AG09319 (cell line): ENCODE measurements at places on chromosomes 6 and 20.

GRCh38 chr6:11774426-11774825 lies 4.2 kb downstream of the ADTRP start:
- DNase-seq = no peak

DNA sequence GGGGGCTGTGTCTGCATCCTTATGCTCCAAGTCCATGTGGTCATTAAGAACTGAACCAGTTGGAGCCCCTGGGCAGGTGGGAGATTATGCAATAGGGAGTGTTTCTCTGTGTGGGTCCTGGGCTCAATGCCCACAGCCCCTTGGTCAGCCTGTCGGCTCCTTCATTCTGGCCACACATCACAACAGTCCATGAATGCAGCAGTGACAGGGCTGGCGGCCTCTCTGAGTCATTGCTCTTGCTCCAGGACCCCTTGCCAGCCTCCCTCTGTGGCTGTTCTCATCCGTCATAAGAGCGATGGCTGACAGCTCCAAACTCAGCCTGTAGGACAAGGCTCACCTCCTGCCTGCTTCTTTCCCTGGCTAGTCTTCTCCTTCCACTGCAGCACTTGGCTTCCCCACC lies 609.5 kb upstream of the CDH4 start:
- no peak for DNase-seq

- DNase-seq = no peak
Observed at GRCh38 chr6:166157930-166158617, 9.6 kb downstream of the TBXT start.

- DNase-seq = no peak
Observed at GRCh38 chr6:35311390-35312075, 13.9 kb downstream of the DEF6 start.

- no peak for DNase-seq
Observed at GRCh38 chr6:40855168-40855880, 183.7 kb downstream of the UNC5CL start.

DNA sequence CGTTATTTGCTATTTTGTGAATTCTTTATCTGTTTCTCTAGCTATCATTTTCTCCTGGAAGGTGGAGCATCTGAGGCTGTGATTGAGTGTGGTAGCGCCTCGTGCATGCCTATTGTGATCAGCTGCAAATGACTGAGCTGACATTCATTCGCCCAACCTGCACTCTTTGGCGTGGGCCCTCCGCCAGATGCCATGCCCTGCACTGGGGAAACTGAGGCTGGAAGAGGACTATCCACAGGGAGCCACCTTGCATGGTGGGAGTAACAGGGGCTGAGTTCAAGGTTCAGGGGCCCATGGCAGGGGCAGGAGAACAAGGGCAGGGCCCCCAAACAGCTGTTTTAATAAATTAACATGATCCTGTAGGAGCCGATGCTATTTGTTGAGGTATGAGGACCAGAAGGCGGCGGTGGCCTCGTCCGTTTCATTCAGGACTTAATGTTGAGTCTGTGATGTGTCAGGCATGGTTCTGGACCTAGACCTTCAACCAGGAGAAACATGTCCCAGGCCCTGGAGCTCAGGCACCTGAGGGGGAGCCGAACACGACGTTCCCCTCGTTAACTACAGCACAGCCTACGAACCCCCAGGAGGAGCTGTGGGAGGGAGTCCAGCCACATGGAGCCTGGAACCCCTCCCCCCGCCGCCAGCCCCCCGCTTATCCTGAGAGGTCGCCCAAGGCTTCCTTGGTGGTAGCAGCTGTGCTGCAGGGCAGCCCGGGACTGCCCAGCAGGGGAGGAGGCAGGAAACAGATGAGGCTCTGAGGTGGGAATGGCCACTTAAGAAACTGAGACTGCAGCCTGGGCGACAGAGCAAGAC lies 242.9 kb downstream of the CDH4 start:
- DNase-seq = no peak

DNA sequence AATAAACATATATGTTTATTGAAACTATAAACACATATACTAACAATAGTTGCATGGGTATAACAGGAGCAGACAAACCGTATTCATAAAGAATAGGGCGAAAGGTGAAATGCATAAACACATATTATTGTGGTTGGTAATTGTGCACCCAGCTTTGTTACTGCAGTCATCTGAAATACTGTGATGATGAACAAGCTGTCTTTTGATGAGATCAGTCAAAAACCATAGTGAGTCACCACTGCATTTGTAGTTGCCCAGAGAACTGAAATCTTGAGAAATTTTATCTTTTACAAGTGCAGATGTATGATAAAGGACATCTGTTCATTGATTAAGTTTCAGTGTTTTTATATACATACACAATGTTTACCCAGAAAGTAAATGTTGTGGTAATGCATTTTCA lies 133.7 kb downstream of the MYO6 start:
- peak; percentile 3 for DNase-seq

DNA sequence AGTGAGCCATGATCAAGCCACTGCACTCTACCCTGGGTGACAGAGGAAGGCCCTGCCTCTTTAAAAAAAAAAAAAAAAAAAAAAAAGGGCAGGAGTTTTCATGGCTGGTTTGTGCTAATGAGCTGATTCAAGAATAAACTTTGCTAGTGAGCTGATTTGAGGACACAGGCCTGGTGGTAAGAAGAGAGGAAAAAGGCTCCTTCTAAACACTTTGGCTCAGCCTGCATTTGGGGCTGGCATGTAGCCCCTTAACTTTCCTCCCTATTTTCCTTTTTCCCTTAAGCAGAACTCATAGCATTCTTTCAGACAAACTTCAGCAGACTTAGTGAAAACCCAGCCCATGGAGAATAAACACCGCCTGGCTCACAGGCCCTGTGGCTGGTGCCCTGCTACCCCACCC lies 432.7 kb downstream of the PTPRT start:
- DNase-seq = no peak

- DNase-seq = no peak
Observed at GRCh38 chr6:35163836-35164235, 22.7 kb upstream of the TCP11 start.

GRCh38 chr6:98514073-98514720 lies 320.2 kb upstream of the POU3F2 start:
- no peak for DNase-seq

DNA sequence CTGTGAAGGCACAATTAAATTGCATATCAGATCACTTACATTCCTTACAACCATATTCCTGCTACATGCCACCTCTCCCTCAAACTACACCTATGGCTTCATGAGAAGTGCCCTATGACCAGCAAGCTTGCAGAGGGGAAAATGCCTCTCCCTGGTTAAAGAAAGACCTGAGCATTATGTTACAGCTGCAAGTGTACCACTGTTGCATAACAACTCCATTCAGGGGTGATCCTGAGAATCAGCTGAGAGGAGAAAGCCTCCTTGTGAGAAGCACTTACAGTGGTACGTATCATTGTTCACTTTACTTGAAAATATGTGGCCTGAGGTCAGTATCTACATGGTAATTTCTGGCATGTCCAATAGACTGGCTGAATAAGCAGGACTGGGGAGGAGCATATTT lies 20.0 kb downstream of the PDSS2 start:
- DNase-seq = no peak

DNA sequence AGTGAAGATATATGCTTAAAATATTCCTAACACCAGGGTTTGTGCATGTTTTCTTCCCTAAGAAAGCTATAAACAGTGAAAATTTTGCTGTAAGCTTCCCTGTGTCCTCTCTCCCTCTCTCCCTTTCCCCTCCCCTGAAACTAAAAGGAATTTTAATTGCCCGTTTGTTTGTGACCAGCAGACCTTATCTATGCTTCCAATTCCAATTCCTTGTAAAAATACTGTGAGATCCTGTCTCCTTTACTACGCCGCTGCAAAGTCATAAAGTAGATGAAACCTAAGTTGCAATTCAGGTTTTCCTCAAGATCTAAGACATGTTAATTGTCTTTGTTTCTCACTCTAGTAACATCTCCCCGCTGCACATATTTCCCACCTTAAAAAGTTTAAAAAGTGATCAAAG lies 82.3 kb downstream of the DNAH8 start:
- DNase-seq = no peak

GRCh38 chr6:37259191-37259590 lies 1.2 kb upstream of the TMEM217 start:
- DNase-seq = no peak

- no peak for DNase-seq
Observed at GRCh38 chr6:10659699-10660348, 34.6 kb downstream of the C6orf52 start.

DNA sequence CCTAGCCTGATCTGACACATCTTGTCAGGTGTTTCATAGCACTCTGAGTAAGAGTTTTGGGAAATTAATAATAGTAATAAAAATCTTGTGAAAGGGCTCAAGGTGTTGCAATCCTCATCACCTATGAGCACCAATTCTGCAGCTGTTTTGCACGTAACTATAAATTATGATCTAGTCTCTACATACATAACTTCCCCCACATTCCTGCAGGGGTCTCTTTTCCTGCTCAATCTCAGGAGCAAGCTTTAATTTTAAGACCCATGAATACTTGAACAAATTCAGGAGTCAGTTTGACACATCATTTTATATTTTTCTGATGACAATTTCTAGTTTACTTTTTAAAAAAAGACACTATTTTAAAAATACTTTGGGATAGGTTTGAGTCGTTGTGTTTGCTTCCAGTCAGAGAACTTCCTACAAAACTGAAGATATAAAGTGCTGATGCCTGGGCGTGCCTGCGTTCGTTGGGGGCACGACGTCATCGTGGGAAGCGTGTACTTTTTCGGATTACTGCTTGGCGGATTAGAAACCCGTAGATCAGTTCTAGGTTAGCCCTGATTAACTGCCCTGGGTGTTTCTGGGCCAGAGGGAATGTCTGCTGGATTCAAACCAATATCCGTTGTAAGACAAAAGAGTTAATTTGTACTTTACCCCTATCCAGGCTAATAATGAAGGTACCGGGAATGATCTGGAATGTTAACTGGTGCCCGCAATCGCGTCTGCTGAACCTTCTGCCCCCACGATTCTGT lies 1.0 kb upstream of the E2F3 start:
- DNase-seq = no peak

- DNase-seq = no peak
Observed at GRCh38 chr6:132205946-132206345, 195.3 kb downstream of the MOXD1 start.

DNA sequence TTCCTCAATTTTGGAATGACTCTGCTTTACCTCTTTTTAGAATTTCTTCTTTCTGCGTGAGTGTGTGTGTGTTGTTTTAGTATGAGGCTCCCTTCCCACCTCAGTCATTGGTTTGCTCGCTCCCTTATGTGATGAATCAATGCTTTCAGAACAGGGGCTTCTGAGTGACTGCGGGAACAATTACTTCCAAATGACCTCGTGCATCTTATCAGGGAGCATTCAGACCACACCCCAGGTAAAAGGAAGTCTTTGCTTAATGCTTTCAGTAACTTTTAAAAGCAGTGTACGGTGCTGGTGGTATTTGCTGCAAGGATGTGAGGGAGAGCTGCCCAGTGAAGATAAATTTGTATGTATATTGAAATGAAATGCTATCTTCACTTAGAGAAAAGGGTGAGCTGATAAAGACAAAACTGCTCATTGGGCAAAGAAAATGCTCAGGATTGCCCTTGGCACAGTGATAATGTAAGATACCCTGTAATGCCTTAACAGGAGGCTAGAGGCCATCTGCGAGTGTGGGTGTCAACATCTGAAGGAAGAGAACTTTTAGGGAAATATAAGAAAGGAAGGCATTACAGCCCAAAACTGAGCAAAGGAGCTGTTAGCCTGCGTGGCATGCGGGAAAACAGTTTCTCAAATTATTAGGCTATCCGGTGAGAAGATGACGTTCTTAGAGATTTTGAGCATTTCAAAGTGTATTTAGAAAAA lies at the start of gene MLIP:
Gene MLIP, plus strand, starts transcription at position 103 of the 705 bp plus-strand sequence. Its CDS starts 37 bp downstream, at position 140.
- no peak for DNase-seq

GRCh38 chr20:6855104-6855503 lies 87.6 kb downstream of the BMP2 start:
- DNase-seq = no peak

DNA sequence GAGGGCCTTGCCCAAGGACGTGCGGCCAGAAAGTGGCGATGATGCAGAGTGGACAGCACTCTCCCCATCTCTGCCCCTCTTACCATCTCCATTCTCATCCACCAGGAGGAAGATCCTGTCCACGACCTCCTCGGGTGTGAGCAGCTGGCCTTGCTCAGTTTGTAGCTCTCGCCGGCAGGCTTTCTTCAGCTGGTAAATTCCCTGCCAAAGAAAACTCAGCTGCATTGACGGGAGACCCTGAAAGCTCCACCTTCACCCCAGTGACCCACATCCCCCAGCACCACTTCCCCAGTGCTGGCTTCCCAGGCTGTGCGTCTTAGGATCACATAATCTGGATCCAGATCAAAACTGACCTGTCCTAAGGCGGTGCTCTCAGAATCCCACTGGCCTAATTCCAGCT lies 9.2 kb downstream of the GUCA1B start:
- DNase-seq = no peak

- no peak for DNase-seq
Observed at GRCh38 chr6:31203345-31203979, 33.0 kb upstream of the POU5F1 start.

GRCh38 chr6:56580271-56580670 lies 62.4 kb downstream of the DST start:
- DNase-seq = no peak

DNA sequence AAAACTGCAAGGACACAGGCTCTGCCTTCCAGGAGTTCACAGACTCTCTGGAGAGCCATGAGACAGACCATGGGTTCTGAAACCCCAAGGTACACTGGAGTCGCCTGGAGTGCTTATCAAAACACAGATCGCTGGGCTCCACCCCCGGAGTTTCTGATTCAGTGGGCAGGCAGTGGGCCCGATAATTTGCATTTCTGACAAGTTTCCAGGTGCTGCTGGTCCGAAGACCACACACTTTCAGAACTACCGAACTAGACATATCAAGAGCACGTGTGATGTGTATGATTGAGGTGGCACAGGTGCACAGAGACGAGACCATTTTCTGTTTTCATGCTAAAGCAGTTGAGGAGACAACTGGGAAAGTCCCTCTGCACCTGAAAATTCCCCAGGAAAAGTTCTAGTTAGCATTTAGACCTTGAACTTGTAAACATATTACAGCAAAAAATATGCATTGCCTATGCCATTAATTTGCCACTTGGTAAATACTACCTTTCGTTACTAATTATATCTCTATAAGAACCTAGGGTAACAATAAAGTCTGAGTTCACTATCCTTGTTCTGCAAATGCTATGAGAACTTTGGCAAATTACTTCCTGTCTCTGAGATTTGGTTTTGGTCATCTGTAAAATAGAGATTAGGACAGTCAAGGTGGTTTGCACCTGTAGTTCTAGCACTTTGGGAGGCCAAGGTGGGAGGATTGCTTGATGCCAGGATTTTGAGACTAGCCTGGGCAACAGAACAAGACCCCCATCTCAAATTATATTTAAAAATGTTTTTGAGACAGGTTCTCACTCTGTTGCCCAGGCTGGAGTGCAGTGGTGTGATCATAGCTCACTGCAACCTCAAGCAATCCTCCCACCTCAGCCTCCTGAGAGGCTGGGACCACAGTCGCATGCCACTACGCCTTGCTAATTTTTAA lies 14.3 kb upstream of the PIM1 start:
- DNase-seq = no peak

GRCh38 chr6:146351018-146351417 lies 192.6 kb upstream of the RAB32 start:
- DNase-seq = no peak

GRCh38 chr20:36833275-36834020 lies 42.5 kb upstream of the TLDC2 start:
- DNase-seq = peak; percentile 43
